NCI-H2107 (cell line): ENCODE measurements at places on chromosomes 5 and 9.

GRCh38 chr5:66967826-66968262 is 228.8 kb downstream of the CD180 start:
- DNase-seq: no peak

DNA sequence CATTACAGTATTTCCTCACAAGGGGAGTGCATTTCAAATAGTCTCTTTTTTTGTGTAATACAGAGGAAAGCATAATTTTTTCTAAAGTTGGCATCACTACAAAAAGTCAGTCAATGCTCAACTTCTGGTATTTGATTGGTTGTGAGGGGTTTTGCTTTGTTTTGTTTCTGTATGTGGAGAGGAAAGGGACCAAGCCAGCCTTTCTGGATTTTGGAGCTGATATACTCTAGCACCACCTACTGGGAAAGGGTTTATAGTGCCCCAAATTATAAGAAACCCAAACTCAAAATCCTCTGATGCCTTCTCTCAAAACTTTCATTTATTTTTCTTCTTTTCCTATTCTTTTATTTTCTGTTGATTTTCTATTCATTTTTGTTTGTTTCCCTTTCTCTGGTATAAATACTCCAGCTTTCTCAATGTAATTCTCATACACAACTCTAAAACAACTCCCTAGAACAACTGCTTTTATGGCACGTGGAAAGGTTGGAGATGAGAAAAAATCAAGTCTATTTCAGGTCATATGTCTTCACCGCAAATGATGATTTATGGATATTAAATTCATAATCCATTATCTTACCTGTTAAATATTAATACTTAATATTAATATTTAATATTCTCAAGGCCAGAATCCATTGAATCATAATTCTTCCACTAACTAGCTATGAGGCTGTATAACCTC is 69.5 kb upstream of the ANXA1 start:
- DNase-seq: no peak

GRCh38 chr5:157295247-157295646 is 29.3 kb downstream of the CYFIP2 start:
- DNase-seq: no peak

- no peak for DNase-seq
These were observed 10.9 kb downstream of the FUBP3 start for GRCh38 chr9:130590305-130590704.

DNA sequence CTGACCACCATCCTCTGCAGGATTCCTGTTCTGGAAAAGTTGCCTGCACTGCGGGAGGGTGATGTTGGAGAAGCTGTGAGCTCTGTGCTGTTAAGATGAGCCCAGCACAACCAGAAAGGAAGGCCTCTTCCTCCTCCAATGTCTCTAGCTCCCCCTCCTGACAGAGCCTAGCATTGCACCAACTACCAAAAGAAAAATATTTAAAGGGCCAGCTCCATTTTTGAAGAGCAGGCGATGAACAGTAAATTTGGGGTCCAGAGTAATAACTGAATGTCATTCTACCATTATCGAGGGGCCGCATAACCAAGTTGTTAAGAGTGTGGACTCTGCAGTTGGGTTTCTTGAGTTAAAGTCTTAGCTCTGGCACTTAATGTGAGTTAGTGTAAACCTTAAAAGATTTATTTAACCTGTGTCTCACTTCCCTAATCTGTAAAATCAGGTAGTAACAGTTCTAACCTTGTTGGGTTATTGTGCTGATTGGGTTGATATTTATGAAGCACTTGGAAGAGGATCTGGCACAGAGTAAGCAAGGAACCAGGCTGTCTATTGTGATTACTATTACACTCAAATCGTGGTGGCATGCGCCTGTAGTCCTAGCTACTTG is 3.9 kb downstream of the TEX53 start:
- DNase-seq: peak; percentile 61

DNA sequence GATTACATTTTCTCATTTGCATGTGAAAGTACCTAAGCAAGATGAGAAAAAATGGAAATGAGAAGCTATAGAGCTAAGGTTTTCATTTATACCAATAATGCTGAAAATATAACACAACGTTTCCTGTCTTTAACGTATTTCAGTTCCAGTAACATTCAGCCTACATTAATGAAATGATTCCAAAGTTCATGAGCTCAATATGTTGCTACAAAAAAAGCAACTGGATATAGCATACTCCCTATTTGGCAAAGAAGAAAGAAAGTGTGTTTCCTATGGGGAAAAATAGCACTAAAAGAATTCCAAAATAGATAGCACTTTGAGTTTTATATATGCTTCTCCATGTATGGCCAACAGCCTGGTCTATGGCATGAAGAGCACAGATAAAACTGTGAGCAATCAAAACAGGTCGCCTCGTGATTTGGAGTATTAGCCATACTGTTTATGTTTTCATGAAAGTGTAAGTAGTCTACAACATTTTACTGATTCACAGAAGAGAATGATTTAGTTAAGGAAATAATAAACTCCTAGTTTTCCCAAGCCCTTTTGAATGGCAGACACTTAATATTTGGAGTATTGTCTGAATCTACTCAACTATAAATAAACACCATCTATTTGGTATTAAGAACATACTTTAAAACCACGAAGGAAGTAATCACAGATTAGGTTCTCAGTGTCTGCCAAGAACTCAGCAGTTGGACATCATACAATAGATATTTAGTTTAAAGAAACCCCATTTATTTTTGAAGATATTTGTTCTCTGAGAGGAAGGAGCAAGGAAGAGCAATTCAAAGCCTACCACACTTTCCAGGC is 258.7 kb upstream of the RASA1 start:
- DNase-seq: no peak

- no peak for DNase-seq
These were observed 84.1 kb downstream of the FEM1C start for GRCh38 chr5:115460472-115460871.

- no peak for DNase-seq
These were observed 5.0 kb upstream of the NSD1 start for GRCh38 chr5:177128551-177128981.

DNA sequence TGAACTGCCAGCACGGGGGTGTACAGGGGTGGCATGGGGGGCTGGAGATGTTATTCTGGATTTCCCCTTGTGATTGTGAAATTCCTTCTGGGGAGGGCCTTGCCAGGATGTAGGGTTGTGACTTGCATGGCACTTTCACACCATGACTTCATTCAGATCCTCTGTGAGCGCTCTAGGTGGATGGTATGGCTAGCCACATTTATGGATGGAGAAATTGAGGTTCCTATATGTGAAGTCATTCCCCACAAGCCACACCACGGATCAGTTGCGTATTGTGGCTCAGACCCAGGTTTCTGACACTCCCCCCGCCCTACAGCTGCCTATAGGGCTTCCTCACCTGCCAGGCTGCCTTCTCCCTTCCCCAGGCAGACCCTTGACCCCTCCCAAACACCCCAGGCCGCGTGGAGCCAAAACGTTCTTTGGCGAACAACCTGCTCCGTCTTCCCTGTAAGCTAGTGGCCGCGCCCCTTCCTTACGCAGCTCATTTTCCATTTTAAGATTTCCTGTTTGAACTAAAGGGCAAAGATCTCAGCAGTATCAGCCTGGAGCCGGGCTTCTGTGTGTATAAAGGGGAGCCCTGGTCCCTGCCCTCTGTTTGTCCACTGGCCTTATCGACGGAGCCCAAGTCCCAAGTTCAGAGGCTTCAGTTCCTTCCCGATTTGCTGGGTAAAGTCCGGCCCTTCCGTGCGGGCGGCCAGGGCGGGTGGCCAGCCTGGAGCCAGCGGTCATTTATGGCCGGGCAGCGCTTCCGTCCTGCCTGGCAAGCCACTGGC is 97.8 kb upstream of the KLF4 start:
- no peak for DNase-seq

GRCh38 chr5:135448791-135449507 is 1.8 kb upstream of the DCANP1 start:
- DNase-seq: no peak

DNA sequence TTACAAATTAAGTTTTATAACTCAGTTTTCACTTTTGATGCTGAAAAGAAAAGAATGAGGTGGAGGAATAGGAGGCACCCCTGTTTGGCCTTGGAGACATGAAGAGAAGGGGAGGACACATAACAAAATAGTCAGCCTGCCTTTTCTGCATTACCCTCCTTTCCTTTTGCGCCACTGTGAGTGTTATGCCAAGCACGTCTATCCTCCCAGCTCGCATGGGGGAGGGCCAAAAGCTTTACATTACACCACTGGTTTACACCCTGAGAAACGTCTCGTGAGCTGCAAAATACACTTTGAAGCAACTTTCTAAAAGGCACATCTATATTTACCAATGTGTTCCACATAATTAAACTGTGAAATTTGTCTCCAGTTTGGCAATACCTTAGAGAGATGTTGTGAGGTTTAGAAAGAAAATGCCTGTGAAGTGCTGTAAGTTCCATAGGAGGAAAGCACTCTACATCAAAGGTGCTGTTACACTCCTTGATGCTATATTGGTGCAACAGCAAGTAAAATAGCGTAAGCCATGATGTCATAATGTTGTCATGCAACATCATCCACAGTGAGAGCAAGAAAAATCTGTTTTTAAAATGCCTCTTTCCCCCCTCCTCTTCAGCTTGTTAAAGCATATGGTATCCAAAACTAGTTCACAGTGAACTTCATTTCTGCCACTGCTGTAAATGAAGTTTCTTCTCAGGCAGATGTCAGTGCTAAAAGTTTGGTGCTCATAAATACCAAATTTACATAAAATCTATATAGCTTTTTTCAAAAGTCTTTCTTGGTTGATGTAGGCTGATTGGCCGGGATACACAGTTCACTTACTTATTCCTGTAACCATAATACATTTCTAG is 50.3 kb downstream of the CETN3 start:
- no peak for DNase-seq

DNA sequence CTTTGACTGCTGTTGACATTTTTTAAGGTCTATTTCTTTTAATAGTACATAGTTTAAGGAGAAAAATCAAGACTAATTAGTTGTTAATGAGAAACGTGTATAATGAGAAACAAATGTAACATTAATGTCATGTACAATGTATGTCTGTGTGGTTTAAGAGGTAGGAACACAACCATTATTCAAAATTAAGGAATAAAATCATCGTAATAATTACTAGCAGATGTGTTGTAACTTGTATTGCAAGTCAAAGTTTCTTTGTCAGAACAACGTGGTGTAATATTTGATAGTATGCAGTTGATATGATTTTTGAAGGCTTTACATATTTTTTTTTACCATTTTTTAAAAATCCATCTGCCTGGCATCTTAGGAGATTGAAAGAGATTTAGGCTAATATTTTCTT is 120.2 kb upstream of the ARRDC3 start:
- DNase-seq: no peak

DNA sequence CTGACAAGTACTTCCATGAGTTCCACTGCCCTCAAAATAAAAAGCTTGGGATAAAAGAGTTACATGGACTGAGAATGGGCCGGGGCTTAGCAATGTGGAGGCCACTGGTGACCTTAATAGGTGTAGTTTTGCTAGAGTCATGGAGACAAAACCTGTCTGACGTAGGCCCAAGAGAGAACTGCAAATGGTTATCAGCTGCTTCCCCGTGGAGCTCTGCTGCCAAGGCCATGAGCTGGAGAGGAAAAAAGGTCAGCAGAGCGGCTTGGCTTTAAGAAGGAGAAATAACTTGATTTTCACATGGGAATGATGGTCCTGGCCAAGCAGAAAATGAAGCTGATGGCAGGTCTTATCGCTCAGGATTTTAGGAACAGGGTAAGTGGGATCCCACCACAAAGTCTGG is 3.7 kb upstream of the SURF6 start:
- DNase-seq: no peak

DNA sequence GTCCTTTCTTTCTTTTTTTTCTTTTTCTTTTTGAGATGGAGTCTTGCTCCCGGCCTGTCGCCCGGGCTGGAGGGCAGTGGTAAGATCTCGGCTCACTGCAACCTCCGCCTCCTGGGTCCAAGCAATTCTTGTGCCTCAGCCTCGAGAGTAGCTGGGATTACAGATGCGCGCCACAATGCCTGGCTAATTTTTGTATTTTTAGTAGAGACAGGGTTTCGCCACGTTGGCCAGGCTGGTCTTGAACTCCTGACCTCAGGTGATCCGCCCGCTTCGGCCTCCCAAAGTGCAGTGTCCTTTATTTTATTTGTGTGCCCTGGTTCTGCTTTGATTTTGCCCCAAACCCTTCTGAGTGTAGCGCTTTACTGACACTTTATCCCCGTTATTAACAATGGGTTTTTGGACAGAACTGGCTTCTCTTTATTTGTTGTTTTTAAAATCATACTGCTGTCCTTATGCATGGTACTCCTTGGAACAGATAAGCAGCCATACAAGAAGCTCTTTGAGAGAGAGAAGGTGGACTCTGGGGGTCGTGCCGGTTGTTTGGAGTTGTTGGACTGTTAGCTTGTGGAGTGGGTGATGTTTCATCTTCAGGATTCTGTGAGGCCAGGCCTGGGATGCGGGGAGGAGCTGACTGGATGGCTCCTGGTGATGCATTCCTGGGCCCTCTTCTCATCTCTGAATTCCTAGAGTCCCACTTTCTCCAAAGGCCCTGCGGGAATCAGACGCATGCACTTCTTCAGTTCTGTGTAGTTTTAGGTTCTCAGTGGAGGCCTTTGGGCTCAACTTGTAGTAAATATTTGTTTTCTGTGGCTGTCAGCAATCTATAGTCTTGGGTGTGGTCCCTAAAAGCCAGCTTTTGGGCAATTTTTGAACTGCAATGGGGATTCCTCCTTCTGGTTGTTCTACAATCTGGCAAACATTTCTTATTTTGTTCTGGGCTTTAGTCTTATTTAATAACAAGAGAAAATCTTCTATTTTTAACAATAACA is 47.8 kb downstream of the PTTG1 start:
- DNase-seq: no peak

DNA sequence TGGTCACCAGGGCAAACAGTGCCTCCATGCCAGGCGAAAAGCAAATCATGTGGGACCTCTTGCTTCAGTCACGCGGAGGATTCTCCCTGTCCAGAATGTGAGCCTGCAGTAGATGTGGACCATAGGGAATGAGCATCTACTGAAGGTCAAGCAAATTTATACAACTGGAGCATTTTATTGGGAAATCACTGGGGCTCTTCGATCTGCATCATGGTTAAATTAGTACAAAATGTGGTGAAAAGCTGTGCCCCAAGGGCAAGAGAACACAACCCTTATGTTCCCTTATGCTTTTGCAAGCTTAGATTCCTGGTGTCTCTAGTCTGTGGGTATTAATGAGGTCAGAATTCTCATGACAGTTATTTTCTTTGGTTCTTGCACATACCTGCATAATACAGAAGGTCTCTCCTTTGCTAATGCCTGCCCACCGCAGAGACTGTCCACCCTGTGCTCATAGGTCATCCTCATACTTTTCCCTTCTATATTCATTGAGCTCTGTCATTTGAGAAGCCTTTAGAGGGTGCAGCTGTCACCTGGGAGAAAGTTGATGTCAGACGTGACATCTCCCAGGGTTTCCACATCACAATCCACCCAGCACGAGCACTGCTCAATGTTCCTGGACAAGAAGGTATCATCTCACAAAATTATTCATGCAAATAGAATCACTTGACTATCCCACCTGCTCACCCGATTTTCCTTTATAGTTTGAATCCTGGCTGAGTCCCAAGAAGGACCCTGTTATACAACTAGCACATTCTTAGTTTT is 111.7 kb downstream of the NXNL2 start:
- DNase-seq: no peak
